NCI-H1694 treated with DMSO at 0.1 percent for 48 hours (cell line): ENCODE measurements at places on chromosomes 2 and 18.

DNA sequence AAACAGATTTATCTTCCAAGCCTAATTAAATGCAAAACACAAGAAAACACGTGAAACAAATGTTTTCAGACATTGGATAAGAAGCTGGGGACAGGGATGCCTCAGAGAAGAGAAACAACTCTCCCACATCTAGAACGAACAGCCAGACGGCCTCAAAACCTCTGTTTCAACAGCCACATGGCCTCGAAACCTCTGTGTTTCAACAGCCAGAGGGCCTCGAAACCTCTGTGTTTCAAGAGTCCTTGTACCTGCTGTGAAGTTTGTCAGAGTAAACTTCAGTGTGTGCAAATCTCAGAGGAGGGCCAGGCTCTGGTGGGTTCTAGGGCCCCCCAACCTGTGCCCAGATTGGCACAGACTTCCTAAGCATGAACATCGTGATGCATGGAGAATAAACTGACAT, 43.3 kb upstream of the NFATC1 start:
- DNase-seq: no peak

- no peak for DNase-seq
These were observed 127.7 kb downstream of the RHBDD1 start for GRCh38 chr2:226963528-226963927.

GRCh38 chr18:21254576-21254975, 12.5 kb downstream of the GREB1L start:
- DNase-seq: no peak

DNA sequence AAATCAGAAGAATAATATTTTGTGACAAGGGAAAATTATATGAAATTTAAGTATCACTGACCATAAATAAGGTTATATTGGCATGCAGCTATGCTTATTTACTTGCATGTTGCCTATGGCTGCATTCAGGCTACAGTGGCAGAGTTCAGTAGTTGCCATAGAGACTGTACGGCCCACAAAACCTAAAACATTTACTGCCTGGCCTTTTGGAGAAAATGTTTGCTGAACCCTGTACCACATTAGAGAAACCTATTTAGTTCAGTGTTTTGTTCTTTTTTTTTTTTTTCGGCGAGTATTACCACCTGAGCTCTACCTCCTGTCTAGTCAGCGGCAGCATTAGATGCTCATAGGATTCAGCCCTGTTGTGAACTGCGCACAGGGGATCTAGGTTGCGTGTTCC, 163.7 kb downstream of the MCFD2 start:
- DNase-seq: no peak

- DNase-seq: no peak
These were observed 588.5 kb upstream of the ZEB2 start for GRCh38 chr2:145108361-145108778.

DNA sequence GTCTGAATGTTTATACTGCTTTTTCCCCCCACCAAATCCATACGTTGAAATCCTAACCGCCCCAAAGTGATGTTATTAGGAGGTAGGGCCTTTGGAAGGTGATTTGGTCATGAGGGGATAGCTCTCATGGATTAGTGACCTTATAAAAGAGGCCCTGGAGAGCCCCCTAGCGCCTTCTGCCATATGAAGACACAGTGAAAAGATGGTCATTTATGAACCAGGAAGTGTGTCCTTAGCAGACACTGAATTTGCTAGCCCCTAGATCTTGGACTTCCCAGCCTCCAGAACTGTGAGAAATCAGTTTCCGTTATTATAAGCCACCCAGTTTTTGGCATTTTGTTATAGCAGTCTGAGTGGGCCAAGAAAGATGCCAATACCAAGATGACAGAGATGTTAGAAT, 7.2 kb upstream of the TSN start:
- DNase-seq: no peak

GRCh38 chr2:55078956-55079355, 28.7 kb upstream of the RTN4 start:
- no peak for DNase-seq

DNA sequence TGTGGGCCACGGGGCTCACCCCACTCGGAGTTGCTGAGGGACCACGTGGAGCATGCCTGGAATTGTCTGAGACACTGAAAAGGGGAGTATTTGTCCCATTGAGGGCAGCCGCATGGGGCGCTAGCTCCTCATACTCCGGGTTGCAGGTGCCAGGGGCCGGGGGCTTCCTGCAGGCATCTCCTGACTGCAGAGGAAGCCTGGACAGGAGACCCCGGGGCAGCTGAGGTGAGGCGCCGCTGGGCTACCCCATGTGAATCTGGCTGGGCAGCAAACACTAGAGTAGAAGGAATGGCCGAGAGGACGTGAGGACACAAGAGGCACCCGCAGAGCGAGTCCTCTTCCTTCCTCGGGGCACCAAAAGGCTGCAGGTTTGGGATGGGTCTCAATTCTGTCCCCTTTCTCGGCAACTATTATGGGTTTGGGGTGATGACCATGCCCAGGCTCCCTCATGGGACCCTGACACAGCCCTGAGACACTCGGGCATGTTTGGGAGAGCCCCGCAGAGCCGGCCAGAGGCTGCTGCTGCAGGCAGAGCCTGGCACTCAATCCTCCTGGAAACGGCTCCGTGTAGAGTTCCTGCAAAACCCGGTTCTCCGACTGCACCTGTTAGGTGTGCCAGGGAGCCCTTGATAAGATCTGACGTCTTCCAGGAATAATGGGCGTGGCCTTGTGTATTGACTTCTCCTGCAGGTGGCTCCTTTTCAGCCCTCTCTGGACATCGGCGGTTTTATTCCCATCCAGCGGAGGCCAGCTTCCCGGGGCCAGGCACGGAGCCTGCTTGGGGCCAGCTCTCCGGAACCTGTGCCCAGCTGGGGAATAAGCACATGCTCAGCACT, 77.0 kb downstream of the CTIF start:
- DNase-seq: no peak

- DNase-seq: no peak
These were observed 53.2 kb downstream of the ANO7 start for GRCh38 chr2:241241669-241242068.

GRCh38 chr2:39381653-39382052, 55.4 kb downstream of the MAP4K3 start:
- no peak for DNase-seq

DNA sequence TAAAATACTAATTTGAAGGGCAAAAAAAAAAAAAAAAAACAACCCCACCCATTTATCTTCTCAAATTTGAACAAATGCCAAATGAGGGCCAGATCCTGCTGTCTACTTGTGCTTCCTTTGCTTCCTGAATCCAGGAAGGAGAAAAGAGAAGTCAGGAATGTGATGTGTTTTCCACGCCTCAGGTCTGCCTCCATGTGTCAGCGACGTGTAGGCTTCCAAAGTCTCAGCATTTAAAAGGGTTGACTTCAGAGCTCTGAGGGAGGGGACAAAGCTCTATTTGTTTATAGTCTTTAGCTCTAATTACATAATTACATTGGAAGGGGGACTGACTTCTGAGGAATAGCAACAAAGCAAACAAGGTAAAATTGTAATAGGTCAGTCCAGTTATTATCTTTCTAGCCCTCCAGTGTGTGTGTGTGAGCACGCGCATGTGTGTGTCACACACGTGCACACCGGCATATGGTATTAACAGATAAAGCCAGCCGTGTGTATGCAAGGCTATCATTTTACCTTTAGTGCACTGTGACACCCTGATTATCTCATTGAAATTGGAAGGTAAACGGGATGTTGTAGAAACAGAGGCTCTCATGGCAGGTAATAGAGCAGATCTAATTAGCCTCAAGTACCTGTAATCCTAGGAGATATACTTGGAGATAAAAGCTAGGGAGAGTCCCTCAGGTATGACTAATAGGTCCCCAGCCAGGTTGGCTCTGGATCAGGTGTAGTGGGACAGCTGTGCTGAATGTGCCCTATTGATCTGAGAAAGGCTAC, 911.4 kb upstream of the ZEB2 start:
- no peak for DNase-seq

GRCh38 chr2:28869494-28870145, 489 bp downstream of the TRMT61B start:
- DNase-seq: no peak

DNA sequence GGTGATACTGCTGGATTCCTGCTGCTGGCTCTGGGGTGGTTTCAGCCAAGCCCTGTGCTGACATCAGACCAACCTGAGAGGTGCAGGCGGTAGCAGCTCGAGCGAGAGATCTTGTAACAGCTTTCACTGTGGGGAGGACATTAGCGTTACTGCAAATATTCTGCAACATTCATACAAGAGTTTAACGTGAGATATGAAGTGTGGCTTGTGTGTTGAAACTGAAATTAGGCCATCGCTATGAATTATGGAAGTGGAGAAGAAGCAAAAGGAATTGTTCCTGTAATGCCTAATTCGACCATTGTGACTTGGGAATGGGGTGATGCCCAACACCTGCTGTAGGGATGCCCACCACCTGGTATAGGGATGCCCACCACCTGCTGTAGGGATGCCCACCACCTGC, 6.5 kb upstream of the MLPH start:
- DNase-seq: no peak

DNA sequence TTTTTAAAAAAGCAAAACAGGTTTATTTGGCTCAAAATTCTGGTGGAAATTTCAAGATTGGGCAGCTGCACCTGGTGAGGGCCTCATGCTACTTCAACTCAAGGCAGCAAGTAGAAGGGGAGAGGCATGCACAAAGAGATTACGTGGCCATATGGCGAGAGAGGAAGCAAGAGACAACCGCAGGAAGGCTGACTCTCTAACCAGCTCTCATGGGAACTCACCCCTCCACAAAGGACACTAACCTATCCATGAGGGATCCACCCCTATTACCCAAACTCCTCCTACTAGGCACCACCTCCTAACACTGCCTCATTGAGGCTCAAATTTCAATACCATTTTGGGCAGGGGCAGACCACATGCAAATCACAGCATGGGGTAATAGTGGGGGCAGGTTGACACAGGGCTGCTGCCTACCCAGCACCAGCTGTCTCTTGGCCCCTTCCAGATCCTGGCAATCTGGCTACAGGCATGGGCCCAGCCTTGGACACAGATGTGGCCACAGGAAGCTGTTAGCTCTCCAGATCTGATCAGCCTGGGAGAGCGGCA, 2.0 kb upstream of the CAPN10 start:
- peak; percentile 98 for DNase-seq

- no peak for DNase-seq
These were observed 76.2 kb downstream of the DCDC2C start for GRCh38 chr2:3779496-3780049.

DNA sequence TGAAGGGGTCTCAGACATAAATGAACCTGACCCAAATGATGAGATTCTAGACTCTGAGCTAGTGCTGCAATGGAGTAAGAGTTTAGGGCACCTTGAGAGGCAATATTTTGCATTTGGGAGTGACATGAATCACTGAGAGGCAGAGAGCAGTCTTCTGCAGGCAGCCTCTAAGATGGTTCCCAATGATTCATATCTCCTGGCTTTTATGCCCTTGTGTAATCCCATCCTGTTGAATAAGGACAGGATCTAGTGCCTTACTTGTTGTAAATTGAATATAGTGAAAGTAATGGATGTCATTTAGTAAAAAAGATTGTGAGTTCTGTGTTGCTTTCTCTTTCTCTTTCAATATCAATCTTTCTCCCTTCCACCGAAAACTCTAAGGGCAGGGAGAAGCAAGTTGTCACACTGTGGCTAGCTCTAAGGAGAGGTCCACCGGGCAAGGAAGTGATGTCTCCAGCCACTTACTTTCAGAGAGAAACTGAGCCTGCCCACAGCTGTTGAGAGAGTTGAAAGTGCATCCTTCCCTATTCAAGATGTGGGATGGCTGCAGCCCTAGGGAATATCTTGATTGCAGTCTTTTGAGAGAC, 144.7 kb downstream of the TRIB2 start:
- no peak for DNase-seq

GRCh38 chr2:195677290-195677689, 20.3 kb downstream of the SLC39A10 start:
- no peak for DNase-seq

GRCh38 chr2:149235816-149236375, 94.5 kb upstream of the LYPD6 start:
- DNase-seq: no peak

- DNase-seq: no peak
These were observed 60.5 kb downstream of the ANKRD44 start for GRCh38 chr2:197250084-197250397.

DNA sequence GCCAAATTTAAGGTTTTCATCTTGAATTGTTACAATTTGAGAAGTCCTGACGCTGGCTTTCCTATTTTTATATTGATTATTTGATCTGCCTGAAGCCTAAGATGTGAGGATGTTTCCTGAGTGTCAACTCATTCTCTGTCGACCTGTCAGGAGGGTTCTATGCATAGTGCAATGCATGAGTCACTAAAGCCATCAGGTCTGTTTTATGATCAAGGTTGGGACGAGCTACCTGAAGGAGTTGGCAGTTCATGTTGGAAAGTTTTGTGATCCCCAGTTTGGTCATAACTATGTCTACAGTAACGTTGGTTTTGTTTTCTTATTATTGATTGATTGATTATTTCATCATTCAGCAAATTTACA, 71.2 kb downstream of the NABP1 start:
- DNase-seq: no peak

DNA sequence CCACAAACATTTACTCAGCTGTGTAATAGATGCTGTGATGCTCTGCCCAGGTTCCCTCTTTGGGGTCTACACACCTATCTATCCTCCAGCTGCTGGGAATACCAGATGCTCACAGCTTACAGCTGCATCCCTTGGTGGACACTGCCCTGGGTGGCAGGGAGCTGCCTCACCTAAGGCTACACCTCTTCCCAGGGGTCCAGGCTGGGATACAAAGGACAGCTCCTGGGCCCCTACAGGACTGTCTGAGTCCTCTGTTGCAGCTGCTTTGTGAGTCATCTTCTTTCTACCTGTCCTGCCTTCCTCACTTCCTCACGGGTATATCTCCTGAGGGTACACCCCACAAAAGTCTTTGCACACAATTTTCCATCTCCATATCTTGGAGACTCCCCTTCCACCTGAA, 27.6 kb downstream of the THNSL2 start:
- no peak for DNase-seq

GRCh38 chr2:154846842-154847241, 148.3 kb downstream of the KCNJ3 start:
- DNase-seq: no peak

DNA sequence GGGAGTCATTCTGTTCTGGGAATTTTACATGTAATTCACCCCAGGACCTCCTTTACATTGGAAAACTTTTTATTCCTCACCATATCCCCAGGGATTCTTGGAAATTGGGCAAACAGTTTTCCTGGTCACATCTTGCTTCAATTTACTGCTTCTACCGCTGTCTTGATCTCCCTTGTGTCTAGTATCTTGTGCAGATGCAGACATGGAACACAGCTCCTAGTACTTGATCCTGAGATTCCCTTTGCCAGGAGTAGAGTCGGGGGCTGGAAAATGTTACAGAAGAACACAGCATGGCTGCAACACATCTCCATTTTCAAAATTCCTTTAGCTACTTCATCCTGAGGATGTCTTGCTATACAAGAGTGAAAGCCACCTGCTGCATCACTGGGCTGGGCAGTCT, 472.8 kb downstream of the PLCL1 start:
- no peak for DNase-seq

- DNase-seq: peak; percentile 52
These were observed 70.0 kb upstream of the ATP5MC3 start for GRCh38 chr2:175251425-175252041.

GRCh38 chr2:23423062-23423872, 38.3 kb downstream of the KLHL29 start:
- DNase-seq: no peak
